NCI-H1092 treated with DMSO at 0.1 percent for 48 hours (cell line): ENCODE measurements at places on chromosomes 2 and 18.

GRCh38 chr2:6826081-6826913 is 39.4 kb downstream of the CMPK2 start:
- DNase-seq, result peak; percentile 26

DNA sequence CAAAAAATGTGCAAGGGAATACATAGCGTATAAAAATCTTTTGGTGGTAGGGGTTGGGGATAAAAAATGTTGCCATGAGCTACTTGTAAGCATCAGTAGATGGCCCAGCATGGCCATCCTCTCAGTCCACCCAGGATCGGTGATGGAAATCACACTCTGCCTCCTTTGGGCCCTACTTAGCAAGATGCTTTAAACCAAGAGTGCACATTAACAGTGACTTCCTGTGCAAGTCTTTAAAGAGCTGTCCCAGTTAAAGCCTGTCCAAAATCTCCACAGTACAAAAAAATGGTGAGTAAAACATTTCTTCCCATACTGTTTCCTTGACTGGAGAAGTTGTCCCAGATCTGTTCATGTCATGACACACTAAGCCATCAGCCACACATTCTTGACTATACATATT is 18.0 kb downstream of the ANKRD44 start:
- no peak for DNase-seq

GRCh38 chr2:176642074-176642473 is 372.8 kb downstream of the MTX2 start:
- no peak for DNase-seq

DNA sequence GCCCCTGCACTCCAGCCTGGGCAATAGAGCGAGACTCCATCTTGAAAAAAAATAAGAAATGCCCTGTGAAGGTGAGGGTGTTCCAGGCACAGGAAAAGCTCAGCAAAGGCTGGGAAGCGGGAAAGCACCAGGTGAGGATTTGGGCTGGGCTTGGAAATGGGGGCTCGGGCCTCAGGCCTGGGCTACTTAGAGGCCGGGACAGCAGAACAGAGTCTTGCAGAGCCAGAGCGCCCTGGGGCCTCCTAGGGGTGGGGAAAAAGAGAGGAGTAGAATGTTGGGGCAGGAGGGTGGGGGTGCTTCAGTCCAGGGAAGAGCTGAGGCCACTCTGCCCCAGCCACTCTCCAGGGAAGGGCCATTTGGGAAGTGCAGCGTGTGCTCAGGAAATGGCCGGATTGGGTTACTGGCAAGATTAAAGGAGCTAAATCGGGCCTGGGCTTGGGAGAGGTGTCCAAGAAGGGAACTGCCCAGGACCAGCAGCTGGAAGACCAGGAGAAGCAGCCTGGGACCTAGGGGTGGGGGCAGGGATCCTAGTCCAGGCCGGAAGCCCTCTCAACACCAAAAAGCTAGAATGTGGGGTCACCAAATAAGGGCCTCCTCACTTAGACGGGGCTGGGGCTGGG is 13.8 kb upstream of the DES start:
- no peak for DNase-seq

DNA sequence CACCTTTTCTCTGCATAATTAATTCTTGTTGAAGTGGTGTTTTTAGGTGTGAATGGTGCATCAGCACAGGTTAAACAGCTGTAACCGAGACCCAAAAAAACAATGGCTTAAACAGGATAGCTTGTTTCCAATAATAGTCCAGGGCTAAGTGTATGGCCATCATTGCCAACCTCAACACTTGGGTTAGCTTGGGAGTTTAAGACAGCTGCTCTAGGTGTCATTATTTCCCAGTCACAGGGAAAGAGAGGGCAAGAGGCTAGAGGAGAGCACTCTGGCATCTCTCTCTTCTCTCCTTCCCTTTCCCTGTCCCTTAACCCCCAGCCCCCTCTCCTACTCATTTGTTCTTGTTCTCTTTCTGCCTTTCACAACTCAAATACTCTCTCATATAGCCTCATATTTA is 21.1 kb downstream of the BIRC6 start:
- DNase-seq, result no peak

- no peak for DNase-seq
These were observed 397.3 kb downstream of the GRB14 start for GRCh38 chr2:164224007-164224406.

DNA sequence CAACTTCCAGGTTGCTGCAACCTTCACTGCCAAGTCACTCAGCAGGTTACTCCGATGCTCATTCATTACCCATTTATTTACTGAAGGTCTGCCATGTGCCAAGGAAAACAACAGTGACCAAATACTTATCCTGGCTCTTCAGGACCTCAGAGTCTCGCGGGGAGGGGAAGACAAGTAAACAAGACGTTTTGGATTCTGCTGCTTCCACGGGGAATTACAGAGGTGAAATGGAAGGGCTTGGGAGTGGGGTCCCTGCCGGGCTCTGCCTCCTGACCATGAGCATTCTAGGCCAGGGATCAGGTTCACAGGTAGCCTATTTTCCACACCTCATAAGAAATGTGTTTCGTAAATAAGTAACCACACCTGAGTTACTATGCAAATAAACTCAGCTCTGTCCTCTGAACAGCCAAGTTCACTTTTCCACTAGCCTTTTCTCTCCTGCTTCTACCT is 68.1 kb downstream of the CLHC1 start:
- peak; percentile 4 for DNase-seq

DNA sequence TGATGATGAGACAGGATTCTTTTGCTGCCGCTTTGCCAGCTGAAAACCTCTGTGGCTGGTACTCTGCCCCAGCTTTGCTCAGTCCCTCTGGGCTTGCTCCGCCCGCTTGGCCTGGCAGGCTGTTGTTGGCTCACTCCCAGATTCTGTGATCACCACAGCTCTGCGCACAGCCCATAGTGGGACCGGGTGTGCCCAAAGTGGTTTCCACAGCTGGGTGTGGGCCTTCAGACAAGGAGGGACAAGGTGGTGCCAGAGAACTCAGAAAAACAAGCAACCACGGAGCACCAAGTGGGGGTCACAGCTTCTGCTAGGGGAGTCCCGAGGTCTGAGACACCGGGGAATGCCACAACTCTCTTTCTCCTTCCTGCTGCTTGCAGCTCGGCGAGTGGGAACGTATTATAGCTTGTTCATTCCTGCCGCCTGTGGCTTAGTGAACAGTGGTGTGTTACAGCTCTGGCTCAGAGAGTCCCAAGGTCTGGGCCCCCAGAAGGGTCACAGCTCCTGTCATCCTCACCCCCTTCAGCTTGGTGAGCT is 9.2 kb upstream of the KYNU start:
- DNase-seq, result no peak

DNA sequence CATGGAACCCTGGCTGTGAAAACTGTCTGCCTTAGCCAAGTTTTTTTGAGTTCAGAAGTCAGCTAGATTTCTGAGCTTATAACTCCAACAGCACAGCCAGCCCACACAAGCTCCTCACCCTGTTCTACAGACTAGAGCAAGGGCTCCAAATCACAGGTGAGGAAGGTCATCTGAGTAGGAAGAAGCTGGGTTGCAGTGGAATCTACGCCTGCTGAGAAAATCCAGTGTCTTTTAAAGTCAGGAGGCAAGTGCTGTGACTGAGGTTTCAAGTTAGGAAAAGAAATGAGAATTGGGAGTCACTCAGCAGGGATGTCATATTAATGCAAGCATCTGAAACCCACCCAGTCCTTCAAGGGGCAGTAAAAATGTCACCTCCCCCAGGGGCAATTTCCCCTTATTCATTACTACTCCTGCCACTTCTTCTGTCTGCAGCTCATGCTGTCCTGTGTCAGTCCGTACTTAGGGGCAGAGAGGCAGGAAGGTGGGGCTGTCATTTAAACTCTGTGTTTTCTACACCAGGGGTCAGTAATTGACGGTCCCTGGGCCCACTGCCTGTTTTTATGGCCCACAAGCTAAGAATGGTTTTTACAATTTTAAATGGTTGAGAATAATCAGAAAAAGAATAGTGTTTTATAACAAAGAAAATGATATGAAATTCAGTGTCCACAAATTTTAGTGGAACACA is 551.1 kb downstream of the BCL11A start:
- DNase-seq, result no peak

DNA sequence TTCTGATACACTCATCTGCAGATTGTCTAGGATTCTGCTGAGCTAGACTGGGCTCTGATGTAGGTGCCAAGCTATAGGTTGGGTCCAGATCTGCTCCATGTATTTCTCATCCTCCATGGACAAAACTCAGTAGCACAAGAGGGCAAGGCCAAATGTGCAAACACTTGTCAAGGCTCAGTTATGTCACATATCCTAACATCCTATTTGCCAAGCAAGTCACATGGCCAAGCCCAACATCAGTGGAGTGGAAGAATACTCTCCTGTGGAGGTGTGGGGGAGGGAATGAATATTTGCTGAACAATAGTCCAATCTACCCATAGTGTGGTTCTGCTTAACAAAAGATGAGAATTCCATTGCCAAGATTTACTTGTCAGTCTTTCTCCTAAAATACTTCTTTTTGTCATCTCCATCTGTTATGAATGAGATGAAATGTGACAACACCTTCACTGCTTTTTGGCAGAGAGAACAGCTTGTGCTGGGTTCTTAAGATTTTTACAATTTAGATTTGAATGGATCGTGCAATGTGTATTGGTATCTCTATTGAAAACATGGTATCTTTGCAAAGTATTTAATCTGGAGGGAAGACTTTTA is 89.9 kb downstream of the OXER1 start:
- DNase-seq, result no peak

- DNase-seq, result no peak
These were observed 97.8 kb upstream of the SP3 start for GRCh38 chr2:174062934-174063333.

GRCh38 chr2:237280939-237281338 is 133.0 kb downstream of the COL6A3 start:
- no peak for DNase-seq

GRCh38 chr2:98461498-98462049 is 16.9 kb downstream of the INPP4A start:
- no peak for DNase-seq

DNA sequence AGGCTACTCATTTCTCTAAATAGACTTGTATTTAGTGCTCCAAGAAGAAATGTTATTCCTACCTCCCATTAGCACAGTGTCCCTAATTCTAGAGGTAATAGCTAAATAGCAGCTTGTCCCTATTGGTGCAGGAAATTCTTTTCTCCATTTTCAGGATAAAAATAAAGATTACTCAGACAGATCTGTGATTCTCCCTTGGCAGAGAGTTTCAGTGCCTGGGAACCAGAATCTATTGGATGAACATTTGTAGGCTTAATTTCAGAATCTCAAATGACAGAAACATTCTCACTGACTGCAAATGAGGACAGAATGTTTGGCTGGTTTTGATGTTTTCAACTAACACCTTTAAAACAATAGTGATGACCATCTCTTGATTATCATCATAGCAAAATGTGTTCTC is 33.3 kb upstream of the LGALSL start:
- no peak for DNase-seq

- DNase-seq, result no peak
These were observed 981 bp downstream of the C2orf66 start for GRCh38 chr2:196808083-196808665.
